ENCODE measurements at places on chromosomes 6 and 20.

DNA sequence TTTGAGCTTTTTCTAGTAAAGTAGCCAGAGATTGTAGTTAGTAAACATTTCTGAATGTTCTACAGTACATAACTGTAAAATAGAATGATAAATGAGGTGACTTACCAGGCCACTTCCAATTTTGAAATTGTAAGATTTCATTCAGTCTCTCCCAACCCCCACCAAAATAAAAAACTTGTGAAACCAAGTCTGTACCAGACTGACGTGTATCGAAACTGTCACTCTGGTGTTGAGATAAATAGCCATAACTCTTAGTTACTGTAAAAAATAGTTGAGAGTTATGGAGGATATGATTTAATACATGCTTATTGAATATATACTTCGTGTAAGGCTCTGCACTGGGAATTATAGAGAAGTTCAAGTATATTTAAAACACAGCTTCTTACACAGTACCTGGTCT is 455.7 kb downstream of the PLCB1 start:
- no peak for DNase-seq

DNA sequence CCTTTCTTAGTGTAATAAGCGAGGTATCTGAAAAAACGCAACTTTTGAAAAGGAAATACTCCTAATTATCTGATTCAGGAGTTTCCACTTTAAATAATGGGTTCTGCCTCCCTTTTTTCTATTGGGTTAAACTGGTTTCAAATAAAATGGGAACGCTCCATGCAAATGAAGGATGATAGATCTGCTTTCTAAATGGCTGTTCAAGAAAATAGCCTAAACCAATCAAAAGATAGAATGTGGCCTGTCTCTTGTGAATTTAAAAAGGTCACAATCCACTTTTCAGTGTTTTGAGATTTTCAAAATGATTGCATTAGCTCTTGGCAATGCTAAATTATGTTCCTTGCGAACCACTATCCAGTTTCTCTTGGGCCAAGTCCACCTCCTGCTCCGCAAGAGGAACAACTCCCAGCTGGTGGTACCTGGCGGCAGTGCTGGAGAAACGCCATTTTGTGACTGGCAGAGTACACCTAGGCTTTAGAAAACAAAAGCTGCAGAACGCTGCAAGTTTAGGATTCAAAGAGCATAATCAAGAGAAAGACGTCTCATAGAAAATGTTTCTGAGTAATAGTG is 56.7 kb downstream of the TRIM38 start:
- DNase-seq, result no peak

- no peak for DNase-seq
These were observed 9.4 kb upstream of the BIRC7 start for GRCh38 chr20:63226042-63226943.

DNA sequence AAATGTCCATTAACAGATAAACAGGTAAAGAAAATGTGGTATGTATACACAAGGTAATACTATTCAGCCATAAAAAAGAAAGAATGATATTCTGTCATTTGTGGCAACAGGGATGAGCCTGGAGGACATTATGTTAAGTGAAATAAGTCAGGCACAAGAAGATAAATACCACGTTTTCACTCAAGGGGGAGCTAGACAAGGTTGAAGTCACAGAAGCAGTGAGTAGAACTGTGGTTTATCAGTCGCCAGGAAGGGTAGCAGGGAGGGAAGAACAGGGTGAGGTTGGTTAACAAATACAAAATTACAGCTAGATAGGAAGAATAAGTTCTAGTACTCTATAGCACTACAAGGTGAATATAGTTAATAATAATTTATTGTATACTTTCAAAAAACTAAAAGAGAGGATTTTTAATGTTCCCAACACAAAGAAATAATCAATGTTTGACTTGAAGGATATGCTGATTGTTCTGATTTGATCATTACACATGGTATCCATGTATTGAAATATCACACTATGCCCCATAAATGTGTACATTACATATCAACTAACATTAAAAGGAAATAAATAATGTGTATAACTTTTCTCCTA is 21.1 kb downstream of the RTN4IP1 start:
- no peak for DNase-seq

DNA sequence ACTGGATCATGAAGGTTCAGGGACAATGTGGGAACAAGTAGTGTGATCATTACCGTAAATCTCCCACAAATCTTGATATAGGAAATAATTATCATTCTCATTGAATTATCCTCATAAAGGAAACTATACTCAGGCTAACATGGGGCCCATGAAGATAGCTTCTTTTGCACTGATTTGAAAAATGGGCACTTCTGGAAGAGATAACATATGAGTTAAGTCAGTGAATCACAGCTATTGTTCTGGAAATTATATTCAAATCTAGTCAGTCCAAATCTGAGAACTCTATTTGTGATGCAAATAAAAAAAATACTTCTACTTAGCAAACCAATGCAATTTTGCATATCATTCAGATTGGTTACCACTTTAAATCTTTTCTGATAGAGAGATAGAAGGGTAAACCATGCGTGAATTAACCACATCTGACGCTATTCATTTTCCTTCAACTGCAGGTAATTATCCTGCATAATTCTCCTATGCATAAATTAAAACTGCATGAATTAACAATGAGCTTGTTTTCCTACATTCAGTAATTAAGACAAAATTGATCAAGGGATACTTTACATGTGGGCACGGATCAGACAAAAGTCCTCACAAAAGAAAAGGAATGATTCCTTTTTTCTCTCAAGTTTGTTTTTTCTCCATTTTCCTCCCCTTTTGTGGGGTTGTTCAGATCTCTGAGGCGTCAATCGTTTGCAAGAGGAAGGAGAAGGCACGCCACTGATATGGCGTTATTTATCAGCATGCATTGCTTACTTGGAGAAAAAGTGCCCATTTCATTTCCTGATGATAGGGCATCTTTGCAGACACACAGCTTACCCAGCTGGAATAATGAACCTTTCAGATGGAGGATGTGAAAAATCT is 36.4 kb downstream of the RIPOR2 start:
- DNase-seq, result no peak

GRCh38 chr6:8940356-8940755 is 505.0 kb upstream of the SLC35B3 start:
- no peak for DNase-seq

Data from NCI-H2171 (cell line).